Right ventricle myocardium inferior (tissue), 1 donor: ENCODE measurements at places on chromosomes 3 and 15. TPM values are rescaled to one million over a fixed set of nuclear protein-coding genes. Genes with fewer than 3 reads are reported as not detected.

Gene ABCF3
- total RNA-seq, result 68.2 TPM

Gene TIMP4
- 23.8 TPM for total RNA-seq

Gene GOLGA8N
- total RNA-seq, result 10.3 TPM

Gene ABHD17C
- 7.5 TPM for total RNA-seq

Gene LZTFL1
- 8.9 TPM for total RNA-seq

Gene SEMA3G
- 12.3 TPM for total RNA-seq

Gene ROPN1
- total RNA-seq, result not detected

Gene SLC6A11
- not detected for total RNA-seq

Gene ALDH1L1
- 23.1 TPM for total RNA-seq

Gene SNTN
- not detected for total RNA-seq

Gene IMPG2
- 0.14 TPM for total RNA-seq

Gene ACKR2
- total RNA-seq, result 0.89 TPM
